ENCODE measurements at places on chromosomes 5 and 9.

GRCh38 chr9:126907058-126907457 is 7.5 kb upstream of the RALGPS1 start:
- no peak for DNase-seq

DNA sequence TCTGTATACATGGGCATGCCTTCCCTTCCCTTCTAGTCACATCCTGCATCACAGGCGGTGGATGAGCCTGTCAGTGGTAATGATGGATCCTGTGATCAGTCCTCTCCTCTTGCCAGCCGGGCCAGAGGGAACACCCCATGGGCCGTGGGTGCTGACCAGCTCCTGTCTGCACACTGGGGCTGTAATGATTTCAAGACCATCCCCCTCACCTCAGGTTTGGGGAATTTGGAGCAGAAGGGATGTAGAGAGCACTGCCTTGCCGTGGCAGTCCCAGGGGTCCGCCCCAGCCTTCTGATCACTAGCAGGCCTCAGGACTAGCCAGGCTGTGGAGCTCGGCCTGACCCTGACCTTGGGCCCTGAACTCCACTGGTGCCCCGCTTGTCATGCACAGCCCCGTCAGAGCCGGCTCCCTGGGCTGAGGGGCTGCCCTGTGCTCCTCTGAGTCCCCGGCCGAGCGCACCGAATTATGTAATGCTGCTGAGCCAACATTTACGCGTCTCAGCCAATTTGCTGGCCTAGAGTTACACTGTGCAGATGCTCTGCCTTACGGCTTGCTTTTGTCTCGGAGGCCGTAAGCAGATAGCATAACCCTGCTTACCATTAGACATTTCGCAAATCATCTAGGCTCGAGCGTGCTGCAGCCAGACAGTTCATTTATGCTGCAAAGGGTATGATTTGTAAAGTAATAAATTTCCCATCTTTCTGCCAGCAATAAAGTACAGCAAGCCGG is 155.3 kb downstream of the MACROH2A1 start:
- no peak for DNase-seq

GRCh38 chr5:124301850-124302249 is 444.6 kb downstream of the ZNF608 start:
- no peak for DNase-seq

GRCh38 chr5:63987053-63987452 is 24.8 kb upstream of the HTR1A start:
- DNase-seq, result no peak

GRCh38 chr9:8337834-8338766 is 538.5 kb upstream of the DMAC1 start:
- no peak for DNase-seq

- no peak for DNase-seq
Observed at GRCh38 chr5:14359069-14360043, 216.2 kb downstream of the TRIO start.

- DNase-seq, result no peak
Observed at GRCh38 chr5:172175263-172175719, 12.7 kb downstream of the STK10 start.

DNA sequence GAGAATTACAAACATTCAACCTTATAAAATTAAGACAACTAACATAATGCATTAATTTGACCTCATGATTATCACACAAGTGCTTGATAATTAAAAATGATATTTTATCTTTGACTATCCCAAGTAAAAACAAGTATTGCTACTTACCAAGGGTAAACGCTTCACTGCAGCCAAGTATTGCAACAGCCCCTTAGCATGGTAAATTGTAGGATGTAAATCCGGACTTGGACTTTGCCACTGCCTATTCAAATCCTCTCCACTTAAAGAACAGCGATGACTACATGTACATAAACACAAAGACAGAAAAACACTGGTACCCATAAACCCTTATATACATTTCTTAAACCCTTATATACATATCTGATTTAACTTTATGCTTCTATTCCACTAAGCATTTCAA is 155.1 kb downstream of the AGTPBP1 start:
- DNase-seq, result no peak

- DNase-seq, result no peak
Observed at GRCh38 chr5:43648499-43649124, 45.6 kb downstream of the NNT start.

DNA sequence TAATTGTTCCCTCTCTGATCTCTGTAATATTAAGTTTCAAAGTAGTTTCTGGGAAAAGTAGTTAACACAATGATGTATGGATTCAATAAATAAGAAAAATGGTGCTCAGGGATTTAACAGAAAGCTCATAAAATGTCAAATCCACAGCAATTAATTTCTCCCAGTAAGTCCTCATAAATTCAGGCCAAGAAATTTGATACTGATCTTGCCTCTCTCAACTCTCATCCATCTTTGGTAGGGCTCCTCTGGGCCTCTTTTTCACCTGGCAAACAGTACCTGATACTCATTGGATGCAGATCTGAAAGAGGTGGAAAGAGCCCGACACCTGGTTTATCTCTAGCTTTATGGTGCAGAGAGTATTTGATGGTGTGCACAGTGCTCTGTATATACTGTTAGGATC is 106.1 kb downstream of the STK32A start:
- DNase-seq, result no peak
